ENCODE measurements at places on chromosomes 1 and 21.

DNA sequence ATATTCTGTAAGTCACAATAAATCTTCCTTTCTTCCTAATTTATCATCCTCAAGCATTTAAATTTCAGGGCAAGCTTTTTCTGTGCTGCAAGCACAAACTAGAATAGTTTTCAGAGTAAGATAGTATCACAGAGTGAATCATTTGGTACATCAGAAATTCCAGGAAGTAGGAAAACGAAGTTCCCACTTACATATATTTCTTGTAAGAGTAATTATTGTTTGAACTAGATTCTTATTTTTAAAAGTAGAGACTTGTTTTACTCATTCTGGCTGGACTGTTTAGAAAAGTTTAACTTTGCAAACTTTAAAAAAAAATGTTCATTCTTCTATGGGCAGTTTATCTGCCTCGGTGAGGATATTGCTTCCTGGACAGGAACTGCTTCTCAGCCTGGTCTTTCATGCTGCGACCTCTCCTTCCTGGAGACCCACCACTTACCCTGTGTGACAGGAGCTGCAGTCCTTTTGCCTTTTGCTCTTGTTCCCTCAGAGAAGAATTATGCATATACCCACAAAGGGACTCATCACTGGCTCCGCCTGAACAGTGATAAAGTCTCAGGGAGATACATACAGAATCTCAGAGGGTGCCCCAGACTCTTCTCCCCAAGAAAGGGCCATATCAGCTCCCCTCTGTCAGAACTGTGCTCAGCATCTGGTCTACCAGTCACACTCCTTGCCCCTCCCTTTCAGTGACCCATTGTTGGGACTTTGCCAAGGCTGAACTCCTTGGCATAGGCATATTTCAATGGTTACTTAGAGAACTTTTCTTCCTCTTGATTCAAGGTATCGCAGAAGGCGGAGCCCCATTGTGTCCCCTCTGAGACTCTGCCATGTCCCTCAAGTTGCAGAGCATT lies 102.7 kb upstream of the CD55 start:
- no peak for DNase-seq

DNA sequence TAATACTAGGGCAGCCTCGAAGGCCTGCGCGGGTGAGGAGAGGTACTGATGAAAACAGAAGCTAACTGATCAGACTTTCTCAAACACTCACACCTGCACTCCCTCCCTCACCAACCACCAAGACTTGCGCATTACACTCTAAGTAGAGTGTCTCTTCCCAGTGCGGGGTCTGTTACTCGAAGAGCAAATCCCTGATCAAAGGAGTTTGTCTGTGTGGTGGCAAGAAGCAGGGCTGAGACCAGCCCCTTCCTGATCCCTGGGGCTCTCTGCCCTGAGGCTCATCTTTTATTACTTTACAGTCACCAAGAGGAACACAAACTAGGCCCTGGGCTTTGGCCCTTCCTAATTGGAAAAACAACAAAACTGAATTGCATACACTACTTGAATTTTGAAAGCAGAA lies 19.5 kb upstream of the TSNAX start:
- no peak for DNase-seq

GRCh38 chr21:29184037-29184436 lies 53.6 kb downstream of the MAP3K7CL start:
- DNase-seq, result no peak

- no peak for DNase-seq
These were observed 99.3 kb downstream of the GLUL start for GRCh38 chr1:182292193-182292741.

GRCh38 chr1:225823811-225824261 lies 13.9 kb downstream of the EPHX1 start:
- no peak for DNase-seq

- DNase-seq, result no peak
These were observed 119.1 kb upstream of the C1orf174 start for GRCh38 chr1:4019147-4019521.

DNA sequence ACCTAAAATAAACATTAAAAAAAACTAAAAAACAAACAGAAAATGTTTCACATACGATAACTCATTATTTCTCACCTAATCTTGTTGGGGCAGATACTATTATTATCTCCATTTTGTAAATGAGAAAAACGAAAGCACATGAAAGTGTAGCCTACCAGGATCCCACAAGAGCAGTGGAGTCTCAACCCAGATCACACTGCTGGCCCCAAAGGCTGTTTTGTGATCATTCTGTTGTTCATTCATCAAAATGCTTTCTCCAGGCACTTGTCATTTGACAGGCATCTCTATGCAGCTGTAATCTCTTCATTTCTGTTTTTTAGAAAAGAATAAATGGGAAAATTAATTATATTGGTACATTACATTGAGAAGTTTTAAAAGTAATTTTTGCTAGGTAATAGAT lies 67.5 kb downstream of the AK5 start:
- no peak for DNase-seq

DNA sequence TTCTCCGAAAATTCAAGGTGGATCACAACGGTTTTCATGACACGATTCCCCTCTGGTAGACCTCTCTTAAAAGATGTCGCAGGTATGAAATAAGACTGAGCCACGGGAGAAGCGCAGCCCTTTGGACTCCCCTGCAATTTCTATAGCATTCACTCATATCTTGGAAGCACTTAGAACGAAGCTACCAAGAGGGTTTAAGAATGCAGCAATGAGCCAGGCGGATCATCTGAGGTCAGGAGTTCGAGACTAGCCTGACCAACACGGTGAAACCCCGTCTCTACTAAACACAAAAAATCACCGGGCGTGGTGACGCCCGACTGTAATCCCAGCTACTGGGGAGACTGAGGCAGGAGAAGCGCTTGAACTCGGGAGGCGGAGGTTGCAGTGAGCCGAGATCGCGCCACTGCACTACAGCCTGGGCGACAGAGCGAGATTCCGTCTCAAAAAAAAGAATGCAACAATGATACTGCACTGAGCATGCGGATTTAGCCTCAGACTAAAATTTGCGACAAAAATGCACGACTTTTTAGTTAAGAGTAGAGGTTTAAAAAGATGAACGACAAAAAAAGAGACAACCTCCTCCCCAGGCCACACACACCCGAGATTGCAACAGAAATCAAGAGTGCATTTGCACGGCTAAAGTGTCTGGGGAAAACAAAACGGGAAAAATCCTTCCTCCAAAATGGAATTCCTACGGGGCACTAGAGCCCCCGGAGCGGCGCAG lies 743 bp downstream of the TOMM20 start:
- DNase-seq, result no peak

- DNase-seq, result no peak
These were observed 40.5 kb downstream of the ASH1L start for GRCh38 chr1:155522069-155522468.

- no peak for DNase-seq
These were observed 14.1 kb downstream of the DDAH1 start for GRCh38 chr1:85450832-85451231.

Data from GM12891 (cell line).